Glomerular endothelial cell (primary cell): ENCODE measurements at places on chromosomes 7 and 10. TPM values are rescaled to one million over a fixed set of nuclear protein-coding genes. Genes with fewer than 3 reads are reported as not detected.

DNAH11 gene
- under 0.01 and 3.4 TPM in 2 replicates for total RNA-seq

ANXA8 gene
- 0.12 TPM in 1 of 2 replicates, not detected in the other for total RNA-seq

ETV1 gene
- 6.5 and 15.2 TPM in 2 replicates for total RNA-seq

OIT3 gene
- total RNA-seq, result 0.19 TPM in 1 of 2 replicates, not detected in the other

ITPRID1 gene
- total RNA-seq, result not detected in 2 replicates

FAM25G gene
- total RNA-seq, result not detected in 2 replicates

SPAG6 gene
- total RNA-seq, result not detected in 2 replicates

LEP gene
- total RNA-seq, result not detected in 2 replicates

AS3MT gene
- 0.58 and 0.82 TPM in 2 replicates for total RNA-seq

NKX1-2 gene
- not detected in 2 replicates for total RNA-seq

CPA2 gene
- total RNA-seq, result not detected in 2 replicates

C7orf25 gene
- 9.5 and 10.5 TPM in 2 replicates for total RNA-seq

TSPAN13 gene
- 27.9 and 37.5 TPM in 2 replicates for total RNA-seq

ARMC10 gene
- total RNA-seq, result 22.1 and 28.6 TPM in 2 replicates

ZNF518A gene
- 7.2 and 10.6 TPM in 2 replicates for total RNA-seq

SPDYE5 gene
- not detected in 2 replicates for total RNA-seq

ITGA8 gene
- total RNA-seq, result 2.1 and 9.5 TPM in 2 replicates

ADARB2 gene
- total RNA-seq, result 0.23 and 0.39 TPM in 2 replicates

MCM10 gene
- total RNA-seq, result 2.9 and 13.2 TPM in 2 replicates

HOXA1 gene
- 2.5 and 5.5 TPM in 2 replicates for total RNA-seq

CTAGE8 gene
- total RNA-seq, result not detected in 2 replicates

CPA1 gene
- not detected in 2 replicates for total RNA-seq

PARD3 gene
- 23.0 and 29.7 TPM in 2 replicates for total RNA-seq

CTNNA3 gene
- not detected in 2 replicates for total RNA-seq

NRCAM gene
- total RNA-seq, result 14.8 and 20.1 TPM in 2 replicates

NKX2-3 gene
- total RNA-seq, result not detected in 2 replicates

RAB19 gene
- total RNA-seq, result not detected in 2 replicates

PSD gene
- total RNA-seq, result 0.15 and 0.35 TPM in 2 replicates

PDCD11 gene
- total RNA-seq, result 42.1 and 42.9 TPM in 2 replicates

GBX1 gene
- not detected in 2 replicates for total RNA-seq

SP8 gene
- not detected in 2 replicates for total RNA-seq

LIPN gene
- not detected in 2 replicates for total RNA-seq

MYL10 gene
- total RNA-seq, result not detected in 2 replicates

GIMAP7 gene
- 13.5 and 34.5 TPM in 2 replicates for total RNA-seq

ABCC2 gene
- total RNA-seq, result 0.10 and 0.70 TPM in 2 replicates

CDH23 gene
- total RNA-seq, result not detected in 2 replicates

CNNM1 gene
- 0.24 TPM in 1 of 2 replicates, not detected in the other for total RNA-seq

CTTNBP2 gene
- 1.5 and 3.9 TPM in 2 replicates for total RNA-seq

RPEL1 gene
- total RNA-seq, result 0.10 TPM in 1 of 2 replicates, not detected in the other

ABCB4 gene
- 0.29 and 0.78 TPM in 2 replicates for total RNA-seq

ACSM6 gene
- not detected in 2 replicates for total RNA-seq

USP6NL gene
- 19.3 and 24.3 TPM in 2 replicates for total RNA-seq

SVIL gene
- 122 and 126 TPM in 2 replicates for total RNA-seq
